ENCODE measurements at places on chromosomes 4 and X.

GRCh38 chrX:112714357-112714918 lies 34.7 kb upstream of the LHFPL1 start:
- DNase-seq = no peak

DNA sequence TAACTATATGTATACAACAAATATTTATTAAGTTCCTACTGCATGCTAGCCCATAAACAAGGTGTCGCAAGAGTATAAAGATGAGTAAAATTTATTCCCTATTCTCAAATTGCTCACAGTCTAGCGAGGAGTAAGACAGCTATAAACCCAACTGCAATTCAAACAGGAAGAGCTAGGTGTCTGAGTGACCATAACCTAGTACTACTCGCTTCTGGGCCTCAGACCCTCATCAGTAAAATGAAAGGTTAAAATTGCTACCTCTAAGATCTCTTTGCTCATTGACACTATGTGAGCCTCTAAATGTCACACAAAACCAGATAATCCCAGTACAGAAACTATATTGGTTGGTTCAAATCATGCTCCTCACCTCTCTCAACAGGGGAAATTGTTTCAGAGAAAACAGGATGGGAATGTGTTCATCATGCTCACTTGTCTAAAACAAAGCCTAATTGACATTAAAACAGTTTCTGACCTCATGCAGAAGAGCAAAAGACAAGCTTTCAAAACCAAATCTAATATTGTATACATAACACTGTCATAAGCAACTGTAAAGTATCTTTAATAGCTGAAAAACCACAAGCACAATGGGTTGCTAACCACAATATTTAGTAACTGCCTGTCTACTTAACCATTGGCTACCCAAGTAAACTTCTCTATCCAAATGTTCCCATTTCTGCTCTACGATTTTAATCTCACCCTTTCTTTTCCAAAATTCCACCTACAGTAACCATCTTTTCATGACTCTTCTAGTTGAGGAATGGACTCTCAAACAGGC lies 264.6 kb upstream of the FMR1 start:
- DNase-seq = peak; percentile 44

DNA sequence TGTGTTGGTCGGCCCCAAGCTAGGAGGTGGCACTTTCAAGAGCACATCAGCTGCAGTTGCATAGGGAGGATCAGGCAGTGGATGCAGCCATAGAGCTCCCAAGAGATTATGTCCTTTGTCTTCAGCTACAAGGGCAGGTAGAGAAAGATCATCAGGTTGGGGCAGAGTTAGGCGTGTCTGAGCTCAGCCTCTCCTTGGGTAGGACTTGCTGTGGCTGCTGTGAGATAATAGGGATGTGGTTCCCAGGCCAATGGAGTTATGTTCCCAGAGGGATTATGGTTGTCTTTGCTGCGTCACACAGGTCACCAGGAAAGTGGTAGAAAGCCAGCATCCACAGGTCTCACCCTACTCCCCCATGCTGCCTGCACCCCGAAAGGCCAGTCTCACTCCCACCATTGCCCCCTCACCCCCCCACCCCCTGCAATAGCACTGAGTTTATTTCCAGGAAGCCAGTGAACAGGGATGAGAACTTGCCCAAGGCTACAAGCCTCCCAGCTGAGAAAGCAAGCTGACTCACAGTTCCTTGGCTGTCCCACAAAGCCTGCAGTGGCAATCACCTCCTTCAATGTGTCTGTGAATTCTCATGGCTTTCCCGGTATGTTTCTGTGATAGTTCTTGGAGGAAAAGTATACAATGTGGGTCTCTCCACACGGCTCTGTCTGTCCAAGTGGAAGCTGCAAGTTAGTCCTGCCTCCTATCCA lies 148.4 kb downstream of the STPG2 start:
- DNase-seq = no peak

DNA sequence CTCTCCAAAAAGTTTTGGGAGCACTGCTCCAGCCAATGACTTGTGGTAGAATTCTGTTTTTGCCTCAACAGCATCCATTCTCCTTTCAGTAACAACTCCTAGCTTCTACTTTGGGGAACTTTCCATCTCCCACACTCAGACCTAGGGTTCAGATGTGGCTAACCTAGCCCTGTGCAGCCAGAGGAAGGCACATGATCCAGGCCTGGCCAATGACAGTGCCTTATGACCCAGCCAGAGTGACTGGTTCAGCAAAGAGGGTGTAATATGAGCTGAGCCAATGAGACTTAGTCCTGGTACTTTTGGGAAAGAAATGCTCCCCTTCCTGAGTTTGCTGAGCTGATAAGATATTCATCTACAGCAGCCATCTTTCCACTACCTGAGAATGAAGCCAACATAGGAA lies 5.4 kb upstream of the USP46 start:
- DNase-seq = no peak

- DNase-seq = no peak
Measured at GRCh38 chrX:78119521-78120227, 15.6 kb downstream of the PGK1 start.

- DNase-seq = no peak
Measured at GRCh38 chr4:41146716-41147506, 67.4 kb downstream of the APBB2 start.

DNA sequence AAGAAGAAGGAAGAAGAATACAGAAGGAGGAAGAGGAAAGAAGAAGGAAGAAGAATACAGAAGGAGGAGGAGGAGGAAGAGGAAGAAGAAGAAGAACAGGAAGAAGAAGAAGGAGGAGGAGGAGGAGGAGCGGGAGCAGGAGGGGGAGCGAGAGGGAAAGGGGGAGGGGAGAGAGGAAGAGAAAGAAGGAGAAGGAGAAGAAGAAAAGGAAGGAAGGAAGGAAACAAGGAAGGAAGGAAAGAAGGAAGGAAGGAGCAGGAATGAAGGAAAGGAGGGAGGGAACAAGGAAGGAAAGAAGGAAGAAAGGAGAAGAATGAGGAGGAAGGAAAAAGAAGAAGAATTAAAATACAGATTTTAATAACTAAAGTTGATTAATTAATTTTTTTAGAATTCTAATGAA lies 82.5 kb upstream of the PTPN13 start:
- DNase-seq = no peak

GRCh38 chr4:7632971-7633370 lies 198.2 kb upstream of the PSAPL1 start:
- no peak for DNase-seq

GRCh38 chr4:6184169-6184568 lies 16.2 kb downstream of the JAKMIP1 start:
- no peak for DNase-seq

DNA sequence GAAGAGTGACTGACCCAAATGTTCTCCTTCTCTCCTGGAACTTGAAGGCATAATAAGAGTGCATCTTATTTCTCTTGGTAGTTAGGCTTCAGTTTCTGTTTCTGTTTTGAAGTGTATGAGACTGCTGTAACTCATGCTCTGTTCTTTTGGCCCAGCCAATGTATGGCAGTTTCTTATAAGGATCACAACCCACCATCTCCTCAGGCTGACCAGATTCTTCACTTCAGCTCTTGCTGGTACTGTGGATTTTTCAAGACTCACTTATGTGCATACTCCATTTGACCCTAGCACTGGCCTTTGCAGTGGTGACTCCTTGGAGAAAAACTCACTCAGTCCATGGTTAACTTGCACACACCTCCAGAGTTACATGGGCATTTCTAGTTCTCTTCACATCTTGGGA lies 9.6 kb upstream of the YTHDC1 start:
- DNase-seq = no peak

DNA sequence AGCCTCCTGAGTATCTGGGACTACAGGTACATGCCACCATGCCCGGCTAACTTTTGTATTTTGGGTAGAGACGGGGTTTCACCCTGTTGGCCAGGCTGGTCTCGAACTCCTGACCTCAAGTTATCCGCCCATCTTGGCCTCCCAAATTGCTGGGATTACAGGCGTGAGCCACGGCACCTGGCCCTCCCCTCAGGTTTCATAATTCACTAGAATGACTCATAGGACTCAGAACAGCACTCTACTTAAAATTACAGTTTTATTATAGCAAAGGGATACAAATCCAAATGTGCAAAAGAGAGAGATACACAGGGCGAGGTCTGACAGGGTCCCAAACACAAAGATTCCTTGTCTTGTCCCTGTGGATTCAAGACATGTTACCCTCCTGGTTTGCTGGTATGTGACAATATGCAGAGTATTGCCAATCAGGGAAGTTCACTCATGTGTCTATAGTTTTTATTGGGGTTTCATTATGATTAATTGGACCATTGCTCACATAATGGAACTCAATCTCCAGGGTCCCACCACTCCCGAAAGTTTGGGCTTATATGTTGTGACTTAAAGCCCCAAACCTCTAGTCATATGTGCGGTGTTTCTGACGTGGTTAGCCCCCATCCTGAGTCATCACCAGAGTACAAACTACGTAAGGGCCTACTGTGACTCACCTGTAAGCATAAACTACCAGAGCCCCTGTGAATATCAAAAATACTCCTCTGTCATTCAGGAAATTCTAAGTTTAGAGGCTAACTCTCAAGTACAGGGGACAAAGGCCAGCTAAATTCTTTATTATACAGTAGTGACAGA lies 5.2 kb downstream of the YIPF6 start:
- no peak for DNase-seq

GRCh38 chrX:153414856-153415510 lies 3.7 kb downstream of the ZFP92 start:
- DNase-seq = no peak

GRCh38 chrX:129123795-129124194 lies 399.5 kb downstream of the SMARCA1 start:
- no peak for DNase-seq

DNA sequence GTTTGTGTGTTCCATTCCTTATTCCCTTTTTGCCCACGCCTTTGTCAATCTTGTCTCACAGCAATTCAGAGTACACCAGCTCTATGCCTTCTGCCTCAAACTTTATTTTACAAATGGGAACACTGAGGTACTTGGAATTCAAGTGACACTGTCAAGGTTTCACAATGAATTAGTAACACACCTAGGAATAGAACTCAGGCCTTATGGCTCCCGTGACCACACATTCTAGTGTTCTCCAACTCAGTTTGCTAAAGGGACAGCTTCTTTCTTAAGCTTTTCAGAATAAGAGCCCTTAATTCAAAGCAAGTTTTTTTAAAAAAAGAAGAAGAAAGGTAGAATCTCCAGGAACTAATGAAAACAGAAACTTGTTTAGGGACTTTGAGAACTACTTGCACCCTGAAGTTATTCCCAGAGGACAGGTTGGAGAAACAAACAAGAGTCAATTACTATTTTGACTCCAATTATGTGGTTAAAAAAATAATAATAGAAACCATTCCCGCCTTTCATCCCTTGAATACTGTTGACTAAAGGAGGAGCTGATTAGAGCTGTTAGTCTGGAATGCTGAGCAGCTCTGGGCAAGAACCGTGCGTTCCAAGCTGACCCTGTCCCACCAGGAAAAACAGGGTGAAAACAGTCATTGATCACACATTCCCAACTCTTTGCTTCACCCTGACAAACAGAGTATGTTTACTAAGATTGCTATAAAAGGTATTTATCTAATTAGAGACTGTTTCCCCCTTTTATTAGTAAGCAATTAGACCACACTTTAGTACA lies 408.8 kb upstream of the CNKSR2 start:
- DNase-seq = no peak

DNA sequence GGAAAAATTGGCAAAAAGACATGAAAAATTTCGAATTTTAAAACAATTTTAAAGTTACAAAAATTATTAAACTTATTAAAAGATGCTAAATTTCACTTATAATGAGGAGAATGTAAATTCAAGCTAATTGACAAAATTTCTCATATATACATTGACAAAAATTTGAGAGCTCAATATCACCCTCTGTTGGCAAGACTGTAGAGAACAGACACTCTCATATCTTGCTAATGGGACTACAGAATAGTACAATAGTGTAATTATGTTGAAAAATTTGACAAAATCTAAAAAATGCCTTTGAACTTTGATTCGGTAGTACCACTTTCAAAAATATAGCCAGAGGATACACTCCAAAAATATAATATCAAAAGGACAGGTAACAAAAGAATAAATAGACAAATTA lies 29.8 kb downstream of the DCAF8L2 start:
- DNase-seq = peak; percentile 16

GRCh38 chrX:143466130-143466529 lies 51.1 kb downstream of the SPANXN3 start:
- DNase-seq = no peak

GRCh38 chr4:186770481-186771175 lies 47.0 kb upstream of the FAT1 start:
- DNase-seq = no peak

DNA sequence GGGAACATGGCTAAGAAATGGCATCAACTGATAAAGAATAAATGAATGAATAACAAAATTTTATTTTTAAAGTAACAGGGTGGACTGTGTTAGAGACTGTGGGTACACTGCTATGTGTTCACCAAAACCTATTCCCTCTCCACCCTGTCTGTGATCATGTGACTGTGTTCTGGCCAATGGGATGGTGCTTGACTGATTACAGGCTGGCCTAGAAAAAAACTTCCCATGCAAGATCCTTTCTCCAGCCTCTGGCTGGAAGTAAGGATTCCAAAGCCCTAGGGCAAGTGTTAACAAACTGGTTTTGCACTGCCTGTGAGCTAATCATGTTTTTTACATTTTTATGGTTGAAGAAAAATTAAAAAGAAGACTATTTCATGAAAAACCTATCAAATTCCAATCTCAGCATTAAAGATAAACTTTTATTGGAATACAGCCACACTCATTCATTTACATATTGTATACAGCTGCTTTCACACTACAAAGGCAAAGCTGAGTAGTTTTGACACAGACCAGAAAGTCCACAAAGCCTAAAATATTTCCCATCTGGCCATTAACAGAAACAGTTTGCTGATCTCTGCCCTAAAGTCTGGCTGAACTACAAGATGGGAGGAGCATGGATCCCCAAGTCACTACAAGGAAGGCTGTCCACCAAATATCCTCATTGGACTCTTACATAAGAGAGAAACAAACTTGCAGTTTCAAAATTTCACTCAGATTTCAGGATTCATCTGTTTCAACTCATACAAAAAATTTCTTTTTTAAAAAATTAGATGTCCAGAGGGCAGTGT lies 133.2 kb downstream of the ARHGAP6 start:
- peak; percentile 48 for DNase-seq

GRCh38 chrX:54067766-54068165 lies 23.5 kb upstream of the PHF8 start:
- peak; percentile 14 for DNase-seq

DNA sequence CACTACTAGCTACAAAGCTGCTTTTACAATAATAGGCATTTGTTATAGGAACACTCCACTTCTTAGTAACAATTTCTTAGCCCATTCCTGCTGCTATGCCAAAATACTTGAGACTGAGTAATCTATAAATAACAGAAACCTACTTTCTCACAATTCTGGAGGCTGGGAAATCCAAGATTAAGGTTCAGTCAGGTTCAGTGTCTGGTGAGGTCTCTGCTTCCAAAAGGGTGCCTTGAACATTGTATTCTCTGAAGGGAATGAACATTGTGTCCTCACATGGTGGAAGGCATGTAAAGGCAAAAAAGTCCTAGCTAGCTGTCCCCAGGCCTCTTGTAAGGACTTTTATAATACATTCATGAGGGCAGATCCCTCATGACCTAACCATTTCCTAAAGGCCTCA lies 7.0 kb downstream of the SLC9B1 start:
- DNase-seq = peak; percentile 52
